Suppressor macrophage treated with lipopolysaccharide for 1 hour (primary cell): ENCODE measurements at places on chromosomes 1 and 21.

DNA sequence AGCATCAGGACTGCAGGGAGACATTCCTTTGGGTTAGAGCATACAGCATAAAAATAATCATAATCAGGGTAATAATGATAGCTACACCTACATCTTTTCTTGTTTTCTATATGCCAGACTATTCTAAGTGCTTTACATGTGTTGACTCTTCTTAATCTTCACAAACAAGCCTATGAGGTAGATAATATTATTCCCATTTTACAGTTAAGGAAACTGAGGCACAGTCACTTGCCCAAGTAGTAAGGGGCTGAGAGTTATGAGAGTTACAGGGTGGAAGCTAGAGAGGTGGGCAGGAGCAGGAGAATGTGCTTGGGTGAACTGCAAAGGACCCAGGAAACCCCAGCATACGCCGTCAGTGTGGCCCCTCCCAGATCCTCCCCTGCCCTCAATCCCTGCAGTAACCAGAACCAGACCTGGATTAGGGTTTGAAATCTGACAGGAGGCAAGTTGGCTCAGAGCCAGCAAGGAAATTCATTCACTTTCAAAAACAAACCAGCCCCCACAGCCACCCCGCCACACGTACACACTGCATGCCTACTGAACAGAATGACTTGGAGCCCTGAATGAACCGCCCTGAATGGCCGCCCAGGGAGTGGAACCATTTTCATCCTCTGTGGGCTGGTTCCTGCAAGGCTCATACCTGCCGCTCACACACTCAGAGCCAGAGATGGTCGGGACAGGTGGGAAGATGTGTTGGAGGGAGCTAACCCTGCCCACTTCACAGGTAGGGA lies 126.1 kb downstream of the TRABD2B start:
- no peak for DNase-seq

DNA sequence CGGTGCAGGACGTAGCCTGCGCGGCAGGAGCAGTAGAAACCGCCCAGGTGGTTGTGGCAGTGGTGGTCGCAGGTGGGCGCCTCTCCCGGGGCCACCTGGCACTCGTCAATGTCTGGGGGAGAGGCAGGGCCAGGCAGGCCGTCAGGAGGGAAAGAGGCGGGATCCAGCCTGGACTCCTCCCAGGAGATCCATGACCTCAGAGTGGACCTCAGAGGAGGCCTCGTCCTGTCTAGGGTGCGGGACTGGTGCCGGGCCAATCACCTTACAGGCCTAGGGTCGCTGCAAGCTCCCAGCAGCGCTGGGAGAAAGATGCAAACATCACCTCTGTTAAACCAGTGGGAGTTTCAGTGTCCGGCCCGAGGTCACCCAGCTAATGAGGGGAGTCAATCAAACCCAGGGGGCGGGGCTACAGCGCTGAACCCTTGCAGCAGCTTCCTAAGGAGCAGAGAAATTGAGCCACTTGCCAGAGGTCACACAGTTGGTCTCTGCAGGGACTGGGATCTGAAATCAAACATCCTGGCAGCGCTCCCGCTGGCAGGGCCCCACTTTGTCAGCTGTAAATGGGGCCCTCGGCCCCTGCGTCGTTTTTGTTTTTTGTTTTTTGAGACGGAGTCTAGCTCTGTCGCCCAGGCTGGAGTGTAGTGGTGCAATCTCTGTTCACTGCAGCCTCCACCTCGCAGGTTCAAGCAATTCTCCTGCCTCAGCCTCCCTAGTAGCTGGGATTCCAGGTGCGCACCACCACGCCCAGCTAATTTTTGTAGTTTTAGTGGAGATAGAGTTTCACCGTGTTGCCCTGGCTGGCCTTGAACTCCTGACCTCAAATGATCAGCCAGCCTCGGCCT lies 1.4 kb downstream of the MASP2 start:
- DNase-seq: no peak

DNA sequence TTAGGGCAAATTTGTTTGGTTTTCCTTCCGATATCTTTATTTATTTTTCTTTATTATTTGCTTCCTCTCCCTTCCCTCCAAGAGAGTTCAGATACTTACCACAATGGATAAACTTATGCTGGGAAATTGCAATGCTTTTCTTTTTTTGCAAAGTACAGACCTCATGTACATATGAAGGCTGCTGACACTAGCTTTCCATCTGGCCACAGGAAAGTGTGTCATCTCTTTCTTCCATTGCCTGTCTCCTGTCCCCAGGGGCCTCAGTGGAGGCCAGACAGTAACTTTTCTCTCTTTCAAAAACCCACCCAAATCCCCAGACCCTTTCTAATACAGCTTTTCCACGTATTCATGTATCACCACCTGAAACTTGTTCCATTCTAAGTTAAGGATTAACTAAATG lies 73.9 kb downstream of the ST6GALNAC3 start:
- no peak for DNase-seq

DNA sequence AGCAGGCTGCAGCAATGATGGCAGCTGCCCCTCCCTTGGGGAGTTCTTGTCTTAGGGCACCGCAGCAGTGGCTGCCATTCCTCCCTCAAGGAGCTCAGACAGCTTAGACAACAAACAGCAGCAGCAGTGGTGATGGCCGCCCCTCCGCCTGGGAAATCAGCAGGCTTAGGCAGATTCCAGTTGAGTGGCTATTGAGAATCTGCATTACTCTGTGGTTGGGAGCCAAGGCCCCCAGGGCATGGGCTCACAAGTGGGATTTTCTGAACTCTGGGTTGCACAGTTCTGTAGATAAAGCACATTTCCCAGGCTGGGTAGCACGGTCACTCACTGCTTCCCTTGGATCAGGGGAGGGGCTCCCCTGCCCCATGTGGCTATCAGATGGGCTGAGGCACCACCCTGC lies 1280.7 kb upstream of the TMPRSS15 start:
- DNase-seq: no peak

DNA sequence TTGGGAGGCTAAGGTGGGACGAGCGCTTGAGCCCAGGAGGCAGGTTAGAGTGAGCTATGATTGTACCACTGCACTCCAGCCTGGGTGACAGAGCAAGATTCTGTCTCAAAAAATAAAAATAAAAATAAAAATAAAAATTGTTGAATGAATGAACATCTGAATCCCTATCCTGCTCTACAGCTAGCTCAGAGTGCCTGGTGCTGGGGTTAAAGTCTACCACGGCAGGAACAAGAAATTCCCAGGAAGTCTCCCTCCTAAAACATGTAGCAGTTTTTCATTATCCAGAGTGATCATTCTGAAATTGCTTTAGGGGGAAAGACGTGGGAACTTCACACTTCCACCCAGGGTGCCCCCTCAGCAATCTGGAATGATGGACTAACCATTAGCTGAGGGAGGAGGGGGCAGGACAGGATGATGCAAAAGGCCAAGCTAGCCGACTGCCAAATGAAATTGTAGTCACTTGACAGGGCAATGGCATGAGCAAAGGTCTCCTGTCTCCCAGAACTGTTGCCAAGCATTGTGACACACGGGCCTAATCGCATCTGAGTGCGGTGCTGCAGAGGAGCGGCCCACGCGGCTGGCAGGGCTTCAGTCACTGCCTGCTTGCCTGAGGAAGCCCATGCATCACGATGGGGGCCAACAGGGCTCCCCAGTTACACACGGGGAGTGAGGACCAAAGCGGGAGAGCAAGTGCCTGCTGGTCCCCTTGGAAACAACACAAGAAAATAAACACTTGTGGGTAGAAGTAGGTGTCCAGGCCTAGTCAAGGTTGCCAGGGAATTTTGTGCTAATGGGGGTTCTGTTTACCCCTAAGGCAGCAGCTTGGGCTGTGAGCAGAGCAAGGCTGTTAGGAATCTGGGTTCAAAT lies 85.7 kb downstream of the NENF start:
- DNase-seq: peak; percentile 40

DNA sequence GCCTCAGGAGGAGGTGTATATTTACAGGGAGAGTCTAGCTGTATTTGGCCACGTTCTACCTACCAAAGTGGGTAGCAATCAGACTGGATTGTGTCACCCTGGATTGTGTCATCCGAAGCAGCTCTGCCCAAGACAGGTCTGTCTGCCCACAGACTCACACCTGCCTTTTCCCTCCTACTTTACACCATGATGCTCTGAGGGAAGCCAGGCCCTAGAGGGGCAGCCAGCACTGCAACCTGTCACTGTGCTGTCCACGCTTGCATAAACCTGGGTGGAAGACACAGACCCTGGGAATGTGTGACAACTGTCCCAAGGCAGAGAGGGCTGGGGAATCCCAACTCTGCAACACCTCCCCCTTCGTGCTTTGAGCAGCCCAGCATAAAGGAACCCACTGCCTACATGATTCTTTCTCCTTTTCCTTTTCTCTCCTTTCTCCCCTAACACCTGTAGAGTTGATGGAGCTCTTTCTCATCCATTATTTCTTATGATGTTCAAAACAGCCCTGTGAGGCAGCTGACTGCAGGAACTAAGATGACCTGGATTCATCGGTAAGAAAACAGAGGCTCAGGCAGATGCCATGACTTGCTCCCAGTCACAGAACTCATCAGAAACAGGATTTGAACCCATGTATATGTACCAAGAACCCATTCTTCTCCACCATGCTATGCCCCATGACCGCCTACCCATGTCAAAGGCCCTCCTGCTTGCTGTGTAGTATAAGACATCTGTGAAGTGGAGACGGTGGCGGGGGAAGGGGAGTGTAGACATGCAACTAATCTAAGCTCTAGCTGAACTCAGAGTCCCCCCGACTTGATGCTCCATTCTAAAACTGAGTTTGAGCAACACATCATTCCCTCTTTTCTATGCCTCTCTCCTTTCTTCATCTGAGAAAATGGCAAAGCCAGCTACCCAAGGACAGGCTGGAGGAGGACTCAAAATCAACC lies 55.9 kb downstream of the ITPKB start:
- no peak for DNase-seq

DNA sequence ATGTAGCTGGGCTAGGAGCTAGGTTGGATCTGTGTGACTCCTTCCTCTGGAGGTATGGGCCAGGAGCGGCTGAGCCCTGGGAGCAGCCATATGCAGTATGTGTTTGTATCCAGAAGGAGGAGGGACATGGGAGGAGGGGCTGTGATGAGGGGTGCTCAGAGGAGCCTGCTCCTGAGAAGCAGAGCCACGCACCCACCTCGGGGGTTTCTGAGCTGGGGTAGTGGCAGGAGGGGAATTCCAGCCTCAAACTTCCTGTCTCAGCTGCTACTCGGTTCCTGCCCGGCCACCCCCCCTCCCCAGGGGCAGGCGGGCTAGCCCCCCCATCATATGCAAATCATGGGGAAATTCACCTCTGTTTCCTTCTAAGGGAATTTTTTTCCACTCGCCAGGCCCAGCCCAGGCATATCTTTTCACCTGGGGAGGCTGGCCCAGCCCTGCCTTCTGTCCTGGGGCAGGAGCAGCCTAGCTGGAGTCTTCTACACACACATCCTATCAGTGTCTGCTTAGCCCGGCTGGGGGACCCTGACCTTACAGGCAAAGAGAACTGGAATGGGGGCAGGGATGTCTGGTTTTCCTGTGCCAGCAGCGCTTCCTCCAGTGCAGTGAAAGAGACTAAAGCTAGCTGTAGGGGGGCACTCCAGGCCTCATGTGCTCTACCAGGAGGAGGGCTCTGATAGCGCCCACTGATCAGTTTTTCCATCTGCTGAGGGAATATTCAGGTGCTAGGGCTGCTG lies 3.0 kb downstream of the ZC3H12A start:
- peak; percentile 96 for DNase-seq

- no peak for DNase-seq
These were observed 15.3 kb downstream of the BEND5 start for GRCh38 chr1:48761411-48761810.

GRCh38 chr1:21495225-21495820 lies 13.9 kb upstream of the ALPL start:
- peak; percentile 19 for DNase-seq

DNA sequence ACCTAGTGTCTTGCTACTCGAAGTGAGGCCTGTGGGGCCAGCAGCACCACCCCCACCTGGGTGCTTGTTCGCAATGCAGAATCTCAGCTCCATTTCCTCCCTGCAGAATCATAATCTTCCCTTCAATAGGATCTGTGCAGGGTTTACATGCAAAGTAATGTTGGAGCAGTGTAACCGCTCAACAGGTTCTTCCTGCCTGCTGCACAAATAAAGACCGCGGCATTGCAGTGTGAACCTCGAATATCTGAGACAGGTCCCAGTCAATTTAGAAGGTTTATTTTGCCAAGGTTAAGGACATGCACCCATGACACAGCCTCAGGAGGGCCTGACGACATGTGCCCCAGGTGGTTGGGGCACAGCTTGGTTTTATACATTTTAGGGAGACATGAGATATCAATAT lies 119.2 kb downstream of the TLR5 start:
- DNase-seq: no peak

- no peak for DNase-seq
These were observed 78.4 kb upstream of the SLC45A1 start for GRCh38 chr1:8239306-8240023.

DNA sequence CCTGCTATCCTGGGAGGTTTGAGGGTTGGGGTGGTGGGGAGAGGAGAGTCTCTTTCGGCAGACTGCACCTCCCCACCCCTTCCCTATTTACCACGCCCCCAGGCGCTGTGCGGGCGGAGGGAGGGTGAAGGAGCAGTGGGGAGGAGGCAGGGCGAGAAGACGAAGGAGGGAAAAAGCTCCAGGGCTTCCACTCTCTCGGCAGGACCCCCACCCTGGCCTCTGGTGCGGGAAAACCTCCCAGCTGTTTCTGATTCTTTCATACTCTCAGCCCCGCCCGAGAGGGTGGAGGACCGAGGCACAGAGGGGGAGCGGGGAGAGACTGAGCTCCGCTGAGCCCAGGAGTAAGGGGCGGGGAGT lies 866 bp upstream of the WNT2B start:
- DNase-seq: peak; percentile 25

GRCh38 chr1:9466780-9467758 lies 72.2 kb upstream of the SLC25A33 start:
- no peak for DNase-seq

DNA sequence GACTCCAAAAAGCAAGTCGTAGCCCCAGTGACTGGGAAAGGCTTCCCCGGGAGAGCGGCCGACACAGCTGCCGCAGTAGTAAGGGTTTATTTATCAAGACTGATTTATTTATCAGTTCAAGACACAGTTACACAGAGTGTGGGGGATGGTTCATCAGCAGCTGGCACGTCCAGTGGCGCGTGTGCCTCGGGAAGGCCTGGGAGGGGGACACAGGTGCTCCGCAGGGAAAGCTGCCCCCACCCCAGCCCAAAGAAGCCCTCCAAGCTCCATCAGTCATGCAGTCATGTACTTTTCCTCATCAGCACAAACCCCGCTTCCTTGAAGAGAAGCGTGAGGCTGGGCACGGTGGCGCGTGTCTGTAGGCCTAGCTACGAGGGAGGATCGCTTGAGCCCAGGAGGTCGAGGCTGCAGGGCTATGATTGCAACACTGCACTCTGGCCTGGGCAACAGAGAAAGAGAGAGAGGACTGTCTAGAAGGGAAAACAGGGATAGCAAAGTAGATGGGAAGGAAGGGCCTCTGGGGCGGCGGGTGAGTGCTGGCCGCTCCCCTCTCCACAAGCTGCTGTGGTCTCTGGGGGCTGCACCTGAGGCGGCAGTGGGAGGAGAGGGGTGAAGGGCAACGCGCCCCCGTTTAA lies 53.2 kb downstream of the PRKCZ start:
- no peak for DNase-seq

- DNase-seq: no peak
These were observed 30.1 kb downstream of the DOP1B start for GRCh38 chr21:36186506-36187399.
